D341Med (cell line): ENCODE measurements at places on chromosomes 4 and X.

DNA sequence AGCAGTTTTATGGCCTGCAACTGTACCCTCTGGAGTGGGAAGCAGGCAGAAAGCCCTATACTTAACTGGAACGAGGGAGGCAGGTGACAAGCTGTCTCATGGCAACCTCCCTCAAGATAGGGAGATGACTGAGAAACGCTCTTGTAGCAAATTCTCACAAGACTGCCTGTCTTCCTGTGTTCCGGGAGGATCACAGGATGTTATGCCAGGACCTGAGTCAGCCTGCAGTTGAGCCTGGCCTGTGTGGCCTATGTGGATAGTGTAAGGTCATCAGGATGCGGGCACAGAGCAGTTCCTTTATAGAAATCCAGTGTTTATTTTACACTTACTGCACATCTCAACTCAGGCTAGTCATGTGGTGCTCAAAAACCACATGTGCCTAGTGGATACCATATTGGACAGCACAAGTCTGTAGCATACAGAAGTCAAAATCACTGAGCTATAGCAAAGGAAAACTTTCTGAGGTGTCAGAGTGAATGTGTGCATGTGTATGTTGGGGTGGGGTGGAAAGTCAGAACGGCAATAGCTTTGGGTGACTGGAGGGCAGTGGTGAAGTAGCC lies 25.2 kb downstream of the TAF7L start:
- no peak for DNase-seq

GRCh38 chr4:83320548-83320947 lies 14.1 kb downstream of the HPSE start:
- DNase-seq: no peak

DNA sequence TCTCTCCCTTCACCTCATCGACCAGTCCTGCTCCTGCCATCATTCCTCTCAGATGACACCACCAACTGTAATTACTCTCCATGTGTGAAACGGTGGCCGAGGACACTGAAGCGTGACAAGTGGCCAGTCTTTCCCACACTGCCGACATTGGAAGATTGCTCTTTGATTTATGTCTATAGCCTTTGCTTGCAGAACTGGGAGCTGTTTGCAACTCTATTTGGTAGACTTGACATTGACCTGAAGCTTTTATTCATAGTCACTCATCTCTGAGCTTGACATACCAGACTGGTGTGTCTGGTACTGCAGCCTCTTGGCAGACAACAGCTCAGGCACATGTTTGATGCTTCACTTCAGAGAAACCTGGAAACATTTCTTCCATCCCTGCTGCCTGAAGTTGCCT lies 121.8 kb upstream of the GALNT7 start:
- DNase-seq: no peak

DNA sequence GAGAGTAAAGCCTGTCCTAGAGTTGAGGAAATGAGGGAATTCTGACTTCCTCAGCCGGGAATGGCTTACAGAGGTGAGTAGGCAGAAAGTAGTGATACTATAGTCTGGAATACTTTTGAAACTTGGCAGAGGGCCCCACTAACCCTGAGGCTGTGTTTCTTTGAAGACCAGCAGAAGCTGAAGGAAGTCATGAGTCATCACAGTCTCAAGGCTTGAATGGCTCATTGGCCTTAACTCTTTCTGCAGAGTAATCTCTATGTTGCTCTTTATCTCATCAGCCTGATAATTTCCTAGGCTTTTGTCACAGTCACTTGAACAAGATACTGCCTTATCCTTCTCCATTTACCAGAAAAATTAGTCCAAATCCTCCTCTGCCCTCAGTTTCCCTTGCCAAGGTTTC lies 80.8 kb downstream of the ANKRD50 start:
- DNase-seq: no peak

DNA sequence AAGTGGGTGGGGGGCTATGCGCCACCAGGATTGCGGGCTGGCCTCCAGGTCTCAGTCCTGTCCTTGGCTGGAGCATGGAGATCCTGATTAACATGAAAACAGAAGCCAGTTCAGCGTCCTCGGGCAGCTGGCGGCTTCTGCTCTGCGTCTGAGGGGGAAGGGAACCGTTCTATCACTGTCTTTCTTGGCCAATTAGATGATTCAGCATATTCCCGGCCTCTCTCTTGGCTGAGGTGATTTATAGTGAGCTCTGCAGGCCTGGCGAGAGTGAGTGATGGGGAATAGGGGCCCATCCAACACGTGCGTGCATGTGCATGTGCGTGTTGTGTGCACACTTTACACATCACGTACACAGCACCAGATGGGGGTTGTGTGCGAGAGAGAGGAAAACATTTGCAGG lies 145.8 kb upstream of the ATP6AP2 start:
- no peak for DNase-seq

GRCh38 chrX:14508025-14508690 lies 21.2 kb upstream of the GLRA2 start:
- no peak for DNase-seq

DNA sequence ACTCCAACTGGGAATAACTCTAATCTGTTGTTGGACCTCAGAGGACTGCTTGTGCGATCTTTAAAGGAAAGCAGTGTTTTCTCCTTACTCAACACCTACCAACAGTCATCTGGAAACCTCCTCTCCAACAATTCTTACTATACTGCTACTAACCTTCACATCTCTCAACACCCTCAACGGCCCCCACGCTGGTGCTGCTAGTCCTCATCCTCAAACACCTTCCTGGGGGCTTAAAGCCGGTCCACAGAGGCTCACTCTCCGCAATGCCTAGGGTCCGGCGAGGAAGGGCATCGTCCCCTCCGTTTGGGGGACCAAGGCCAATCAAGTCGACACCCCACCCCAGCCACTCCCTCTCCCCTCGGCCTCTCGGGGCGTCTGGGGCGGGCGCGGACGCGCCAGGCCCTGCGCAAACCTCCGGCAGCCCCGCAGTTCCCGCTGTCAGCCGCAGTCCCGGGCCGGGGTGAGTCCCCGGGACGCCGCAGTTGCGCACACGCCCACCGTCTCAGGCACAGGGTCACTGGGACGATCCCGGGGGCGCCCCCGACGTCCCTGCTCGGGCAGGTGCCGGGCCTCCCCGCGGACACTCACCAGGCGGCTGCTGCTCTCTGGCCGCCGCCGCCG lies 418 bp downstream of the TAB3 start:
- peak; percentile 56 for DNase-seq

GRCh38 chrX:122703762-122704161 lies 480.3 kb upstream of the GRIA3 start:
- no peak for DNase-seq
